ENCODE measurements at places on chromosomes 3 and 15.

- DNase-seq, result no peak
Observed at GRCh38 chr3:168024537-168024941, 71.2 kb downstream of the GOLIM4 start.

DNA sequence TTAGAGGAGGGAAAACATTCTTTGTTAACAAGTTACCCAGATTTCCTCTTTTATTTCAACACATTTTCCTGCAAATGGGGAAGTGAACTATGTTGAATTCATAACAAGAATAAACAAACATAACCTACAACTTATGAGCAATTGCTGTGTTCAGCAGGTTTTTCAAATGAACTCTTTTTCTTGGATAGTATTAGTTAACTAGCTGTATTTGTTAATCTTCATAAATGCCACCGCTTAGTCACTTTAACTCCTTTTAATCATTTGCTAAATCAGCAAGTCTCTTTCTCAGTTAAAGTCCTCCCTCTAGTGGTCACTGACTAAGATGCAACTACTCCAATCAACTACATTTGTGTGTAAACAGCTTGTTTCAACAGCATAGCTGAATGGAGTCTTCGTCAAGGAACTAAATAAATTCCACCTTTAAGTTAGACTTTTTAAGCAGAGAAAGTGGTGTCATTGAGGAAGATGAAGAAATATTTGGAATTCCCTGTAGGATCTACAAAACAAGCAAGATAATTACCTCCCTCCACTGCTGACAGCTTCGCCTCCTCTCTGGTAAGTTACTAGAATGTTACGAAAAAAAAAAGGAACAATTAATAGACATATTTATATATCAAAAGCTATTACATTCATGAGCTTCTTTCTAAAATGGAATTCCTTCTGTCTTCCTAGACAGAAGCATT, 1122.0 kb downstream of the ROBO1 start:
- DNase-seq, result no peak

DNA sequence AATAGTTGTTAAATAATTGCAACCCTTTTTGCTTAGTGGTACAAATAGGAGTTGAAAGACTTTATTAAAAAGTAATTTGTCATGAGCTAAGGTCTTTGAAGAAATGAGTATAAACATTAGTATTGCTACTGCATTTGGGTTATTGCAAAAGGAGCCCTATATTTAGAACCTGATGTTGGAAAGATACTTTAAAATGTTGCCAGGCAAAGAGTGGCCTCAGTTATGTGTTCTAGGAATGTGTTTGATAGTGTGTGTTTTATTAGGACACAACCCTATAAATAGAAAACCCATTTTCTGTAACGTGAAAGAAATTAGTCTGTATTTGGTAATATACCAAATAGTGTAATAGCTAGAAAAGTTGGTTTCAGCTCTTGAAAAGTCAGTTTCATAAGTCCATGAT, 10.7 kb downstream of the VPS8 start:
- DNase-seq, result no peak

- DNase-seq, result no peak
Observed at GRCh38 chr3:43629257-43629656, 7.4 kb upstream of the ANO10 start.

DNA sequence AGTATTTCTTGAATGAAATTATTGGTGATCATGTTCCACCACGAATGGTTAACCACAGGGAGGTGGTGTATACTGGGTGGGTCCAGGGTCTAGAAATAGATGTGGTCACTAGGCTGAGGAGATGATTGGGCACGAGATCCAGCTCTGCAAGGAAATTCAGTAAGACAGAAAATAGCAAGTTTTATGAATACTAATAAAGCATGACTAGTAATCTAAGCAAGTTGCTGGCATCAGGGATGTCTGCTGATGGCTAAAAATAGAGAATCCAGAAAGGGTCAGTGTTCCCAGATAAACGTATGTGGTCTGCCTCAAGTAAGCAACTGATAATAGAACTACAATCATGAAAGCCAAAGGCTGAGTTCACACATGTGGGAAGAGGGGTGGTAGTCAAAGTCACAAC, 108.3 kb upstream of the FRMD4B start:
- DNase-seq, result no peak

GRCh38 chr15:39919748-39920509, at the start of gene GPR176:
TSS of gene GPR176 (minus strand) at chr15:39920266. CDS start at chr15:39920026, 240 bp downstream.
- DNase-seq, result peak; percentile 5

GRCh38 chr3:164791263-164791662, 287.0 kb downstream of the SI start:
- DNase-seq, result no peak

DNA sequence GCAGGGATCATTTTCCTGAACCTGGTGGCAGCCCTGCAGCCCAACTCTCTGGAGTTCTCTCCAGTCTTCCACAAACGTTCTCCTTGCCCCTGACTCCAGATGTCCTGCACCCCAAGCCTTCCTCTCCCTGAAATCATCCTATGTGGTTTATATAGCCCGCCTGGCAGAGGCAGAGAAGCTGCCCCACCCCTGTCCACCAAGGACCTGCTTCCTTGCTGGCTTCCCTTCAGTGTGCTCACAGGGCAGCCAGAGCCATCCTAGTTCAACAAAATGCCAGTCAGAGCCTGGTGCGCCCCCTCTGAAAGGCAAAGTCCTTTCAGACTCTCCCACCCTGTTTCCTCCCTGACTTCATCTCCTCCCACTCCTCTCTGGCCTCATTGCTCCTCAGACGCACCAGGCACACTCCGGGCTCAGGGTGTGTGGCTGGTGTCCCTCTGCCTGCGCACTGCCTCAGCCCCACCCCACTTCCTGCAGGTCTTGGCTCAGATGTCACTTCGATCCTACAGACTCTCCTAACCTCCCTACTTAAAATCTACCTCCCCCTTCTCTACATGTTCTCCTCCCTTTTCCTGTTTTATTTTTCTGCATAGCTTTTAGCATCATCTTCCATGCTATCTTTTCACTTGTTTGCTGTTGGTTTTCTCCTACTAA, 5.9 kb downstream of the KBTBD13 start:
- no peak for DNase-seq

DNA sequence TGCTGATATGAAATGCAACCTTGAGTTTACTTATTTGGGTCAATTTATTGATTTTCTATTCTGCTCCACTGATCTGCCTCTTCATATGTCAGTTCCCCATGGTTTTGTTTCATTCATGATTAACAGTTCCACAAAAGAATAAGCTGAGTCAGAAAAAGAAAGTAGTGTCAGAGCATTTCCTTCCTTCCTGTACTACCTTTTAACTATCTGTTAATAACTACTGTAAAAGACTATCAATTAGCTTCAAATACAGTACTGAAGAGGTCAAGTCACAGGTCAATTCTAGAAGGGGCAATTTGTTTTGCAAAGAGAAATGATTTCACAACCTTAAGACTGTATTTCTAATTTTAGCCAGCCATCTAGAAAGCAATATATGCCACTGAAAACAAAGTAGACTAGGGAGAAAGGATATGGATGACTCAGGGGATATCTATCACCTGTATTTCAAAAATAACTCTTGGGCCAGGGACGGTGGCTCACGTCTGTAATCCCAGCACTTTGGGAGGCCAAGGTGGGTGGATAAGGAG, 129.5 kb downstream of the TFDP2 start:
- DNase-seq, result no peak

GRCh38 chr15:27414168-27414870, 443.3 kb downstream of the GABRG3 start:
- no peak for DNase-seq

GRCh38 chr3:100981164-100981911, 11.9 kb downstream of the ABI3BP start:
- DNase-seq, result no peak

DNA sequence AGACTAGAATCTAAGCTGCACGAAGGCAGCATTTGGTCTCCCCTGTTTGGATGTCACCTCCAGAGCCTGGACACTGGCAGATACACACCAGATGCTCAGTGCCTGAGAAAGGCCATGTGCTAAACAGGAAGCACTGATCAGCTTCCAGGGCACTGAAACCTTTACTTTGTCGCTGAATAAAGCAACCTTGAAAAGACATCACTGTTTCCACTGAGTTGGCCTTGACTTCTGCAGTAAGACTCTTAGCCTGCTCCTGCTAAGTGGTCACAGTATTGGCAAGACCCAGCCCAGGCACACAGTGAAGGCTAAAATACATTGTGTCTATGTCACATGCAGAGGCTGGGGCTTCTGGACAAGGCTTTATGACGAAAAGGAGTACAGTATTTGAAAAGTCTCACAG, 104.3 kb upstream of the ICE2 start:
- DNase-seq, result no peak

GRCh38 chr15:27583651-27584050, 515.5 kb downstream of the OCA2 start:
- no peak for DNase-seq

- peak; percentile 30 for DNase-seq
Observed at GRCh38 chr15:82298520-82298919, 35.9 kb downstream of the SAXO2 start.

DNA sequence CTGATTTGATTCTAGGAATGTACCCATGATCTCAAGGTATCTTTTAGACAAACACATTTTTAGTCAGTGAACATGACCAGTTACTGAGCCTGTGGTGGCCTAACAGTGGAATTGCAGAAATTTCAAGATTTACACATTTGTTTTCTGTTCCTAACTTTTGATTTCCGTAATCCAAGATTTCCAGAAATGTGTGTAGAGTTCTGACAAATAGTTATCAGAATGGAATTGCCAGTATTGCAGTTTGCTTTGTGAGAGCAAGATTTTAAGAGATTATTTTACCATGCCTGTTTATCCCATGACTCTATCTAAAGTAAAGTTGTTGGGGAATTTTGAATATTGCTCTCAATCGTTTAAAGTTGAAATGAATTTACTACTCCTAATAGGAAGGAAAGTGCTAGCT, 11.7 kb upstream of the UTS2B start:
- no peak for DNase-seq

- no peak for DNase-seq
Observed at GRCh38 chr3:46393554-46394434, 13.1 kb downstream of the CCR5AS start.

- DNase-seq, result no peak
Observed at GRCh38 chr15:48915861-48916260, 37.9 kb downstream of the EID1 start.

DNA sequence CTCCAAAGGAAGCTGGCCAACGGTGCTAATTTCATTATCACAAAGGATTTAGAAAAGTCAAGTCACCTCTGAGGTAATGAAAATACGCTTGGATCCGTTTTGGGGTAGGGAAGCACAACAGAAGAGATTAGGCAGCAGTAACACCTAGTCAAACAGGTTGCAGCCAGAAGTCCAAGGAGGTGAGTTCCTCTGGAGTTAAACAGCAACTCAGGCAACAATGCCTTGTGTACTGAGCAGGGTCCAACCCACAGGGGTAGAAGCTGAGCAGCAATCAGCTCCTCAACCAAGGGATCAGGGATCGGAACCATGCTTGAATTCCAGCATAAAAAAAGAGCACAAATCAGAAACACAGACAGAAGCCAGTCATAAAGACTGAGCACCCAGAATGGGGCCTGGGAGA, 88.1 kb upstream of the SPRED1 start:
- no peak for DNase-seq

DNA sequence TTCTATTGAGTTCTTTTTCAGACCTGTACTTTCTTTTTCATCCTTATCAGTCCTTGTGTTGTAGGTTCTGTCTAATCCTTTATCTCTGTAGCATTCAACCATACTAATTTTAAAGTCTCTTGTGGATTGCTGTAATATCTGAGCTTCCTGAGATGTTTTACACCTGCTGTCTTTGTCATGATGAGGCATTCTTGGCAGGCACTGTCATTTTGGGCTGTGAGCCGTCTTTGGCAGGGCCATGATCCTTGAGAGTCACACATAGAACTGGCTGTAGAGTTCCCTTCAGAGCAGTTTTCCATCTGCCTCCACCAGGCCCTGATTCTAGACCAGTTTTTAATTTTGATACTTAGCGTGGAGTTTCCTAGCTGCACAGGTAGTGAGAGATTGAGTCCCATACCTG, 6.7 kb downstream of the EFCC1 start:
- DNase-seq, result no peak

GRCh38 chr3:21330293-21330692, 420.7 kb downstream of the ZNF385D start:
- no peak for DNase-seq

GRCh38 chr3:150602426-150603152, 532 bp upstream of the SELENOT start:
- DNase-seq, result no peak

DNA sequence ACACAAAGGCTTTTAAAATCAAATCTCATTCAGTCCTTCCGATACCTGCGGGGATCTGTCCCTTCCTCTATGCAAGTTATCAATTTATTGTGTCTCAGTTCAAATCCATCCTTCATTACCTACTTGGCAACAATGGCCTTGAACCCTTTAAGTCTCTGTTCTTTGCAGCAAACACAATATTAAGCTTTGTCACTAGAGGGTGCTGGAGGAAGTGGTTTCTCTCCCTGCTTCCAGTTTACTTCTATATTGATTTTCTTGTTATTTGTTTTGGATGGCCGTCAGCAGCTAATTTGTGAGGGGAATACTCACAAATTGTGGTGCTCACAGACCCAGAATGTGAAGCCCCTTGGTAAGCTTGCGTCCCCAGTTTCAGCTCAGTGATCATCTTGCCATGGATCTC, 278.3 kb downstream of the FGF12 start:
- DNase-seq, result no peak

- DNase-seq, result no peak
Observed at GRCh38 chr3:62044874-62045411, 328.4 kb downstream of the FEZF2 start.

GRCh38 chr3:141000686-141001085, 50.5 kb upstream of the SPSB4 start:
- no peak for DNase-seq

DNA sequence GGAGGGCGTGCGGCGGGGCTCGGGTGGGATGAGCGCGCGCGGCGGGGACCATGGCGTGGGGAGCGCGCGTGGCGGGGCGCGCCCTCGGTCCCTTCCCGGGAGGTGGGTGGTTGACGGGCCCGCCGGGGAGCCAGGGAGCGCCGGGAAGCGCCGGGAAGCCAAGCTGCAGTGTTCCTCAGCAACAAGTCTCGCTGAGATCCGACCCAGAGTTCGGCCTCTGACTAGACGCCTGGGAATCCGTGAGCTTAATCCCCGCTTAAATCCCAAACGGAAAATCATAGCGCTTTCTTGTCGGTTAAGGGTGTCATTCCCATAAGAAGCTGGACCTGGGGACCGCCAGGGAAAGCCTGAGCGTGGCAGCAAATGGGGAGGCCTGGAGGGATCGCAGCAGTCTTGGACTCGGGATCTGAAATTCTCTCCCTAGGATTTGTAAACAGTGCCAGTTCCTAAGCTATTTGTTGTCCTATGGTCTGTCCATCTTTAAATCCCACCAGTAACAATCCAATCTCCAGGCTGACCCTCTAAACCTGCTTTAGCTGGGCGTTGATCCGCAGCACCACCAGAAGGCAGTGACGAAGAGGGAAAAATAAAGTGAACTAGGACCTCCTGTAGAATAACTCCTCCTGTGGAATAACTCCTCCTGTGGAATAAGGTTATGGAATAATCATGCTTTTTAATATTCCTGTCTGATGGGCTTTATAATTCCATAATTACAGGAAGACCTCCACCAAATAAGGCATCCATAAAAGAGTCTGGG, 570 bp upstream of the NEDD4 start:
- DNase-seq, result no peak

DNA sequence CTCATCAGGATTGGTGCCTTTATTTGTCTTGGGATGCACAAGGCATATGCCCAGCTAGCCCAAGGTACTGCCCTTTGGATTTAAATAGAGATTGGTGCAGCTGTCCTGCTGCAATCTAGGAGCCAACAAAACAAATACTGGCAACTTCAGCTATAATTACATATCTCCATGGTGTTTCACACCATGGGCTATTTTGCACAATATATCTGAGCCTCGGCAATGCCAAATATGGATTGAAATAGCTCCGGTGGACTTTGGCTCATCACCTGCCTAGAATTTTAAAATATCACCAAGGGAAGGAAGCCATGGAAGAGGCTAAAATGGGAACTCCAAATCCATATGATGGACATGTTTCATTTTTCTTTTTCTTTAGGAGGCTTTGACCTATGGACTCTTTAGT, 367.8 kb upstream of the UMPS start:
- DNase-seq, result no peak

Measured in stimulated activated CD4-positive, alpha-beta T cell treated with anti-CD3 and anti-CD28 coated beads, Interleukin-15, amount 100 ng/mL, for 1 hour (primary cell).